ENCODE measurements at places on chromosomes 5 and 9. TPM values are rescaled to one million over a fixed set of nuclear protein-coding genes. Genes with fewer than 3 reads are reported as not detected.

GRCh38 chr5:9358961-9359685 is 186.8 kb downstream of the SEMA5A start:
- no peak for DNase-seq

DNA sequence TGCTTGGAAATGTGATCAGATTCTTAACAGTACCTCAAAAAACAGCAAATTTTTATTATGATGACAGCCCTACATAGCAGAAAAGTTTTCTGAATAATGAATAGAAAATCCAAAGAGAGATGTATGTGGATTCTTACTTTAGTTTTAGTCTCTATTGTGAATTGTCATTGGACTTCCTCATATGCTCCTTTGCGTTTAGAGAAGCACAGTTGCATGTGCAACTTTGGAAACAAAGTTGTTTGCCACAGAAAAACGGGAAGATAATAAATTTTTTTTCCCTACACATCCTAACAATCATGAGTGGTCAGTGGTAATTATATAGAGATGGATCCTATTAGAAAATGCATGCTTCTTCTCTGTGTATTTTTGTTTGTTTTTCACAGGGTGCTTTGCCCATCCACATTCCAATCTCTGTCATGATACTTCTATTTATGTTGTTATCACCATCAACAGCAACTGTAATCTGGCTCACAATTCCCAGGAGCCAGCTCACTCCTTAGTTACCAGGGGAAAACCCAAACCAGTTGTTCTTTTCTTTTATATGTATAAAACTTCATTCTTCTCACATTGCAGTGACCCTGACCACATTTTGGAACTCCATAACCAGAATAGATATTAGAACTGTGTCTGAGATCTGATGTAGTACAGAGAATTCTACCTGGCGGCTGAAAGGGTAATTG is 118.7 kb downstream of the NDUFS4 start:
- DNase-seq, result no peak

Gene NAIP
- total RNA-seq, result 3.6 TPM

- DNase-seq, result no peak
These were observed 64.5 kb downstream of the COL15A1 start for GRCh38 chr9:99008203-99008602.

GRCh38 chr5:67004730-67005350 is 191.8 kb downstream of the CD180 start:
- no peak for DNase-seq

DNA sequence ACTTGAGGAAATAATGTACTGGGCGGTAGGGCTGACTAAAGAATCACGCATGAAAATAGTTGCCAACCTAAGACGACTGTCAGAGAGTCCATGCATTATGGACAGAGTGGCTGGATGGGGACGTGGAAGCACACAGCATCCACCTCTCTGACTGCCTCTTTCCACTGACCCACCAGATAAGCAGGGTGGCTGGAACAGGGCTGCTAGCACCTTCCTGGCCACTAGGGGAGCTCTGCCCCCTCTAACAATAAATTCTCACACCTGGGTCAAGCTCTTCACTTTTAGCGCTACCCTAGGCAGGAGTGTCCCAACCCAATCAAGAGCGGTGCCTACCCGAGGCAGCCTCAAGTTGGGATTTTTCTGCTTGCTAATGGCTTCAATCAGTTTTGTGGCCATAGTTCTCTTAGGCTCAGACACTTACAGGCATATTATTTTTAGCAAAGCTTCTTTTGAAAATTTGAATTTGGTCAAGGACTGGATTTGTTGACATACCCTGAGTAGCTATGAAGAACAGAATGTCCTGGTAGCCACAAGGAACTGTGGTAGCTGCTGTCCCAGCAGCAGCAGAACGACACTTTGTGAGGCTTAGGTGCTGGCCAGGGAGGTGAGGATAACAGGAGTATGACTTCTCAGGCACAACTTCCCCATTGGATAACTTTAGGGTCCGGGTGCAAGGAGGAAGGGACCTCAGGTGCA is 6.9 kb upstream of the TPM2 start:
- peak; percentile 72 for DNase-seq

DNA sequence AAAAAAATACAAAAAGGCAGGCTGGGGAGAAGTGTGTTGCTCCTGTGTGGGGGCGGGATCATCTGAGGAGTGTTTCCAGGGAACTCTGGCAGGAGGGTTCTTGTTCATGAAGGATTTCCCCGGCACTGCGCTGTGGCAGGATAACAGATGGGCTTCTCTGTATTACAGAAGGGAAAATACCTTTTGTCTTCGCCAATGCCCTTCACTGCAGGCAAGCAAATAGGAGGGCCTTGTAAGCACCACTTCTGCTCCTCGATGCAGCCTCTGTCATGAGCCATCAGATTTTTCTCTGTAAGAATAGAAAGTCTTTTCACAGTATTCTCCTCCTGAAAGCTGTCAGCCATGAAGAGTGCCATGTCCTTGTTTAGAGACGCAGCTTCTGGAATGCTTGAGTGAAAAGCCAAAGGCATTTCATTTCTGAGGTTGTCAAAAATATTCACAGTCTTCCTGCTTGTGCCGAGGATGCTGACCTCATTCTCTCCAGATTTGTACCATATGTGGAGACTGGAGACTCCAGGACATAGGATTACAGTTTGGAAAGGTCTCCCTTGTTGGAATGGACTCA is 294.0 kb downstream of the YTHDC2 start:
- DNase-seq, result no peak

- DNase-seq, result no peak
These were observed 74.8 kb upstream of the ZNF622 start for GRCh38 chr5:16540421-16540820.

- DNase-seq, result no peak
These were observed 45.7 kb downstream of the CDK5RAP2 start for GRCh38 chr9:120534266-120534665.

DNA sequence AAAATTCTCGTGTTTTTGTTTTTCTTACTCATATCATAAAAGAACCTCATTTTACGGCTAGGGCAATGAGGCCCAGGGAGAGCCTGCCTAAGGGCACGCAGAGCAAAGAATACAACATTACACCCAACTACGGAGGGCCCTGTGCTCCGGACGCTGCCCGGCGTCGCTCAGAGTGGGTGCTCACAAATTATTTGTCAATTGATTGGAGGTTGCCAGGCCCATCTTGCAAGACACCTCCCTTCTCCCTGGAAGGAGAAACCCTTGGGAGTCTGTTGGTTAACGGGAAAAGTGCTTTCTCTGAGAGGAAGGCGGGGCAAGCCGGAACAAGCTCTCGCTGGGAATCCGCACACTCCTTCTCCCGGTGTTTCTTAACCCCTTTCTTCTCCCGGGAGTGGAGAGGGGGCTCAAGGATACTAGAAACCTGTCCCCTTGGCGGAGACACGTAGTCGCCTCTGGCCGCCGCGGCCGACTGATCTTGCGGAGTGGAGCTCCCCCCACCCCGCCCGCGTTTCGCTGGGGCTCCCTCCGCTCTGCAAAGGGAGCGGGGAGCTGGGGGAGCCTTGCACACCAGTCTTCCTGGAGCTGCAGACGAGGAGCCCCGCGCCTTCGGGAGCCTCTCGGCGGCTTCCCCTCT is 599.3 kb upstream of the SGCD start:
- no peak for DNase-seq

GRCh38 chr5:54517174-54517511 is 416 bp upstream of the SNX18 start:
- no peak for DNase-seq

Data from activated CD8-positive, alpha-beta memory T cell treated with anti-CD3 and anti-CD28 coated beads, Interleukin-2, amount 10 ng/mL, durations not matched to agents 7 days and 5 days (primary cell).